ENCODE measurements at places on chromosomes 3 and 15. TPM values are rescaled to one million over a fixed set of nuclear protein-coding genes. Genes with fewer than 3 reads are reported as not detected.

DNA sequence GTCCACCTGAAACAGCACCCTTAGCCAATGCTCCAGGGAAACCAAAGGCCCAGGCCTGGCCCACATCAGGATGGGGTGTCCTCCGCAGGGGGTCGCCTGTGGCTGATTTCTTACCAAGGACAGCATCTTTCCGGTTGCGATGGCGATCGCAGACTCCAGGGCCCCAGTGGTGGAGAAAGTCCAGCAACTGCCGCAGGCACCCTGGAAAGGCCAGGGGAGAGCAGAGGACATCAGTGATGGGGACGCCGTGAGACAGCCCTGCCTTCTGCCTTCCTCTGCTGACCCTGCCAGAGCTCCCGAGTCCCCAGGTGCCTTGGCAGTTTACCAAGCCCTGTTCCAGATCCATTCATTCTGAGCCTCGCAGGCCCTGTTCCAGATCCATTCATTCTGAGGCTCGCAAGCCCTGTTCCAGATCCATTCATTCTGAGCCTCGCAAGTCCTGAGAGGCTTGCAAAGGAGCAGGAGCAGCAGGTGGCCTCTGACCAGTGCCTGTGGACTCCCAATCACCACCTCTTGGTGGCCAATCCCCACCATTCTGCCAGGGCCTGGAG, 12.5 kb downstream of the CTSH start:
- DNase-seq = no peak

GOLGA8S gene
- total RNA-seq = 2.7 TPM

- DNase-seq = no peak
Observed at GRCh38 chr3:44926172-44926571, 49.8 kb downstream of the ZDHHC3 start.

DNA sequence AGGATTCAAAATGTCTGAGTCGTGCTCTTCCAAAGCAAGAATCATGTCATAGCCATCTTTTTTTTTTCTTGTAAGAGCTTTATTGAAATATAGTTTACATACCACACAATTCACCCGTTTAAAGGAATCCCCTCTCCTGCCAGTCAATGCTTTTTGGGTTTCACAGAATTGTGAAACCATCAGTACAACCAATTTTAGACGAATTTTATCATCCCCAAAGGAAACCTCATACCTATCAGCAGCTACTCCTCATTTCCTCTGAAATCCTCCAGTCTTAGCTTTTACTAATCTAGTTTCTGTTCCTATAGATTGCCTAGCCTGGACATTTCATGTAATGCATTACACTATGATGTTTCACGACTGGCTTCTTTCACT, 39.6 kb downstream of the ADIPOQ start:
- DNase-seq = no peak

DNA sequence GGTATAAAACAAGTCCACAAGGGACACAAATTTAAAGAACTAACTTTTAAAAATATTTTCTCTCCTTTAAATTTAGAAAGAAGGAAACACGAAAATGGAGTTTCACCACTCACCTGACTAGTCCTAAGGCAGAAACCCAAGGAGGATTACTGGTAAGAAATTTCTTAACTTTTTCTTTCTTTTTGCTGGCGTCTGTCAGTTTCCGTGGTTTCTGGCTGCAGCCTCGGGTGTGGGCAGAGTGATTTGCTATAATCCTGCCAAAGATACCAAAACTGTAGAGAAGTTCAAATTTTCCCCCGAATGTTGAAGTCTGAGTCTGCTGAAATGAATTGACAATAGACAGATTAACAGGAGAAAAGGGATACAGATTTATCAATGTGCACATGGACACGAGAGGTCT, 843.6 kb upstream of the ALCAM start:
- DNase-seq = no peak

SLC28A2 gene
- total RNA-seq = not detected

CX3CR1 gene
- total RNA-seq = 1.1 TPM

- no peak for DNase-seq
Observed at GRCh38 chr15:63915209-63915872, 81.6 kb upstream of the HERC1 start.

- no peak for DNase-seq
Observed at GRCh38 chr3:177069514-177070329, 127.6 kb downstream of the TBL1XR1 start.

- no peak for DNase-seq
Observed at GRCh38 chr3:172357850-172358754, 90.2 kb downstream of the GHSR start.

GRCh38 chr15:95078003-95078402, 846.6 kb downstream of the MCTP2 start:
- no peak for DNase-seq

BFSP2 gene
- total RNA-seq = not detected

DNA sequence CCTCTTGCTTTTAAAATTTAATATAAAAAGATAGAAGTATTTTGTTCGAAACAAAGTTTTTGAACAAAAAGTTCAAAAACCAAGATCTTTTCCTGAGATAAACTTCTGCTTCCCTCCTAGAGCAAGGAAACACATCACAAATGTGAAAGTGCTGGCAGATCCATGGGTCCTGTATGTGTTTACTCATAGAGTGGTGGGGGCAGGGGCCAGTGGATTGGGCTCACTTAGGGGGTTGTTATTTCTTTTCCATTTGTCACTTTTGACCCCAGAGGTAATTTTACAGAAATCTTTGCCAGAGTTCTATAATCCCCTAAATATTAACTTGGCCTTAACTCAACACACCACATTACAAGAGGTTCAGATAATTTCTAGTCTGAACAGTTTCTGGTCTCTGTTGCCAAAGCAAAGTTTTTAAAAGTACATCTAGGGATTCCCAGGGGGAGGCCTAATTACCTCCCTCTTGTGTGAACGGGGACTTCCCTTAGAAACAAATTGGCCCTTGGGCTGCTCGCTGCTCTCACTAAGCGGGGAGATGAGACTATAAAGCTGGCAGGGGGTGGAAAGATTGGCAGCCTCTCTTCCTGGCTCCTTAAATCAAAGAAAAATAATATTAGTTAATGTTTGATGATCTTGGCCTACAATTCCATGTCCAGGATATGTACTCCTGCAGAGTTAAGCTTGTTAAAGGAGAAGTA, 66.8 kb upstream of the PTX3 start:
- no peak for DNase-seq

DNA sequence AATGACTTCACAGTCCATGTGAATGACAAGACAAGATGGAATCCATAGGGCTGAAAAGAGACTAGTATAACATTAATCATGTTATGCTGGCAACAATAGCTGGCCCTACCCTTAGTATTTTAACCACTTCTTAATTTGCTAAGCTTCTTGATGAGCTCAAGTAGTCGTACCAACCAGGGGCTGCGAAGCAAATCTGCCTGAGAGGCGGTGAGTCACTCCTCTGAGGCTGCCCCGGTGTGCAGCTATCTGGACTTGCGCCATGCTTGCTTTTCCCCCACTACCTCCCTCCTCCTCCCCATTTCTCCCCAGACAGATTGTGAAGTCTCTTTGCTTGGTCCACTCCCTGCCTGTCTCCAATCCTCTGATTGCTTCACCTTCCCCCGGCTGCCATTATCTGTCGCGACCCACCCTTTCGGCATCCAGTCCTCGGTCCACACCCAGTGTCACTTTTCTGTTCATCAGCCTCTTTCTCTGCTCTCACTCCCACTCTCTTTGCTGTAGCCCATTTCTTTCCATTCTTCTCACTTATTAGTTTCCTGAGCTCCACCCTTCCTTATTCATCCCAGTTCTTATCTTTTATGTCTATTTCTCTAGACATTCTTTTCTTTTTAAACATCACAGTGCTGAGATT, 42.7 kb downstream of the DUT start:
- DNase-seq = peak; percentile 85

DNA sequence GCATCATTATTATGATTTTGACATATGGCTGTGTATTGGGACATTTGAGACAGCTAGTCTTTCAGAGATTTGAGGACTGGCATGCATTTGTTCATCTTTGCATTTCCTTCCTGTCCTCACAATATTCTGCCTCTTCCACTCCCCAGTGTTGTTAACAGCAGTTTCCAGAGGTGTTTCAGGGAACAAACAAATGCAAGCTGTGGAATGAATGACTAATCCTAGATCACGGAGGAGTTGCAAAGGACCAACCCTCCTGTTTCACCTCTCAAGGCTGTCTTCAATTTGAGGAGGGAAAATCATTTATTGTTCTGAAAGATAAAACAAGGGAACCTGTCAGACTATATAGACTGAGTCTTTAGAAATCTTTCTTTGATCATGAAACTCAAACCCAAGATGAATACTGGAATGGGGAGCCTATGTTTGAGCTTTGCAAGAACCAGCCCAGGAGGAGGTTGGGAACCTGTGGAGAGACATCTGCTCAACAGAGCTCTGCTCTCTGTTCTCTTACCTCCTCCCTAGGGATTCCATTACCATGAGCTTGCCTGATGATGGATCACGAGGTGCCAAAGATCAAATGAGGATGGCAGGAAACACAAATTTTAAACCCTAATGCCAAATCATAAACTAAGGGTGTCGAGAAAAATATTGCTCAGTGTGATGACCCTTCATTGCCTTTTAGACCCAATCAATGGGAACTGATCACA, 68.5 kb downstream of the SLC7A14 start:
- no peak for DNase-seq

OR5K2 gene
- not detected for total RNA-seq

GRCh38 chr3:19937459-19938294, 3.7 kb upstream of the EFHB start:
- DNase-seq = no peak

DNA sequence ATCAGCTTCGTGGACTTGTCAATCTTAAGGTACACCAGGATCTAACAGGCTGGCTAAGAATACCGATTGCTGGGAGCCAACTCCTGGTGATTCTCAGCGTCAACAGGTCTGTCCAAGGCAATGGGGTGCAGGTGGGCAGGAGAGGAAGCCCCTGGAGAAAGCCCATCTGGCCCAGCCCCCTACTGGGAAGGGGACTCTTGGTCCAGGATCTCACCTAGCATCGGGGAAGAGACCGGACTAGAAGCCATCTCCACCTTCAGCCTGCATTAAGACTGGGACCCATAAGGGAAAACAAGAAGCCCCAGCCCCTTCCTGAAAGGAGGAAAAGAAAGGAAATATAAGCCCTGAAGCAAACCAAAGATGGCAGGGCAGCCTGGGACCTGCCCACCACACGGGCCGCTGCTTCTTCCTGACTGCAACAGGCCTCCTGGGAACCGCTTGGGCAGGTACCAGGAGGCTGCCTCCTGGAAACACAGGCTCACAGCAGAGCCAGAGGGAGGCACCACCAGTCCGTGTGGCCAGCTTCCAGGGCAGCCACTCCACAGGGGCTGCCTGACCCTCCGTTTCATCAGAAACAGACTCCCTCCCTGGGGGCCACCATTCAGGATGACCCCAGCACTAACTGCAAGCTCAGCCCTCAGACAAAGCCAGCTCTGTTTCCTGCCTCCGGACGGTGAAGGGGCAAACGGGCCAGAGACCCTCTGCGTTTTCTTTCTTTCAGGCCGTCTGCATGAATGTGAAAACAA, 100.2 kb downstream of the LRIG1 start:
- DNase-seq = peak; percentile 69

GHSR gene
- total RNA-seq = not detected

DNA sequence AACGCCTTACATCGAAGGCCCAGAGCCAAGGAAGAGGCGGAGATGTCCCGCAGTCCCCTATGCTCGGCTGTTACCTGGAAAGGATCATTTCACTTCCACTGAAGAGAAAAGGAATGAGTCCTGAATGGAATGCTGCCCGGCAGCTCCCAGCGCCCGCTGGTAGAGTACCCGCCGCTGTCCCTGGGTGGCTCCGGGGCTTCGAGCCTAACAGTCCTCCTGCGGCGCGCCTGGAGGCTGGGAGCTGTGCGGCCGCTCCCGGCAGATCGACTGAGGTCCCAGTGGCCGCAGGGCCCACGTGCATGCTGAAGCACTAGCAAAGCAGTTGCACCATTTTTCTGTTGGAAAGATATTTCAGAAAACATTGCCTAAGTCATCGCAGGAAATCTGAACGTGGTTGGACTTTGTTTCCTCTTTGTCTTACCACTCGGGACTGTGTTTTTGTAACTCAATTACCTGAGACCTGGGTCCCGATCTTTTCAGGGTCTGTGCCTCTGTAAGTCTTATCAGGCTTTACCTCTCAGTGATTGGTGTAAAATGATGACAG, 984 bp downstream of the RNU6-1 start:
- peak; percentile 89 for DNase-seq

DNA sequence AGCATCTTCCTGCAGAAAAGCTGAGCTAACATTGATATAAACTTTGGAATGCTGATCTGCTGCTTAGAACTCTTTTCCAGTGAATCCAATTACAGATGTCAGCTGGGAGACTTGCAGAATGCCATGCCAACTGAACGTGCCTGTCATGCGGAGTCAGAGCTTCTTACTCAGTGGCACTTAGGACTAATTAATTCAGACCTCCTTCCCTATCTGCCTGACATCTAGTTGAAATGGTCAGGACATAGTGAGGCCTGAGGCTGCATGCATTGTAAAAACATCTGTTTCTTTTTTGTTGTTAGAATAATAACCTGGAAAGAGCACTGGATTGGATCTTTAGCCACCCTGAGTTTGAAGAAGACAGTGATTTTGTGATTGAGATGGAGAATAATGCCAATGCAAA, 112.6 kb downstream of the USP13 start:
- no peak for DNase-seq

SLC22A14 gene
- total RNA-seq = not detected

GRCh38 chr3:170225166-170225565, 2.9 kb downstream of the PRKCI start:
- DNase-seq = no peak

DNA sequence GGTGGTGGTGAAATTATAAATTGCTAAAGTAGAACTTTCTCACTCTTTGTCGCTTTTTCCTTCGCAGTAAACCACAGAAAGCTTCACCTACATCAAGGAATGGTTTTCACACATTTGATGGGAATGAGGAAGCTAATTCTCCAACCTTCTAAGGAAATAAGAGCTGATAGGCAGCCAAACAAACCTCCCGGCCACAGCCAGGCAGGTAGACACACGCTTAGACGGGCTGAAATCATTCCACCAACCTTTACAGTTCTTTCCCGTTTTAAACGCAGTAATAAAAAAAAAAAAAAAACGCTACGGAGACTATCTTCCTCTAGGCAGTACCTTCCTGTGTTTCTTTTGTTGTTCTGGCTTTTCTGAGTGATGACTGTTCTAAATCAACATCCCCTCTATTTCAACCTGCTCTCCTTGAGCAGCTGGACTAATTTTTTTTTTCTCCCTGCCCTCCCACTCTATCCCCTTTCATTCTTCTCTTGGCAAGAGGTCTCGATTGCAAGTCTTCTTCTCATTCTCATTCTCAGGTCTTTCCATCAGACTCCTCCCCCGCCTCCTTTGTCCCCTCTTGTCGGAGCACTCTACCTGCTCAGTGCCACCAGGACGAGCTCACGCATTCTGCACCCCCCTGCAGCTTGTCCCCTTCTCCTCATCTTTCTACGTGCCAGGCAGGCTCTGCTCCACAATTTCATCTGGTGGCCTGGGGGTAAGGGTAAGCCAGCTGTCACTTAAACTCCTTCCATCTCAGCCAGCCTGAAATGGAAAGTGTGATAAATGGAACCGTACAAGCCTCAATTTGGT, 391.1 kb upstream of the MDFIC2 start:
- peak; percentile 3 for DNase-seq

- no peak for DNase-seq
Observed at GRCh38 chr15:50176869-50177268, 5.1 kb upstream of the SLC27A2 start.

GRCh38 chr3:14248849-14249523, 70.4 kb downstream of the LSM3 start:
- DNase-seq = peak; percentile 87

ITPKA gene
- total RNA-seq = not detected
